Dermis blood vessel endothelial cell (primary cell): ENCODE measurements at places on chromosomes 12 and 14.

DNA sequence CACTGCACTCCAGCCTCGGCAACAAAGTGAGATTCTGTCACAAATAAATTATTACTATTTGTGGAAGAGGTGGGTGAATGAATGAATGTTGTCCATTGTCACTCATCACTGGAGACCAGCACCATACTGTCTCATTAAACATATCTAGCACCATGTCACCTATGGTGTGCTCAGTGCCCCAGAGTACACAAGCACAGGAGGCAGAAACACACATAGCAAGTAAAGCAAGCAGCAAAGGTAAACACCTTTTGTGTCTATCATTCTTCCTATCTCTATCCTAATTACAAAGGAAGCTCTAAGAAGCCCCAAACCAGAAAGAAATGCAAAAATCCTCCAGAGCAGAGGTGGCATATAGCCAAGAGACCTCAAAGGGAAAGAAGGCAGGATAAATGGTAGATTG lies 9.2 kb downstream of the ERO1A start:
- no peak for DNase-seq

GRCh38 chr12:72031066-72031465 lies 92.4 kb downstream of the TPH2 start:
- DNase-seq = no peak

DNA sequence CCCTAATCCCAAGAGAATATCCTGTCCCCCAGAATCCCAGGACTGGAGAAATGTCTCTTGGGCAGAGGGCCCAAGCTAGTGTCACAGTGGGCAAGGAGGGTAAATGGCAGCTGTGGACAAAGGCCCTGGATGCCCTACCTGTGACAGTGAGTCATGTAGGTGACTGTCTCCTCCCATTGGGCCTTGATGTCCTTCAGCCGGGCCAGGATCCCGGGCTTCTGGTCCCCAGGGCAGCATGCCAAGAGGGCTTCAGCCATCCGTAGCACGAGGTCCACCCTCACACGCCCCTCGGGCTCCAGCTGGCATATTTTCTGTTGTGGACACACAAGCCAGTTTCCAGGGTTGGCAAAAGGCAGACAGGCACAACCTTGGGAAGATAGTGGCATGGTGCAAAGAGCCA lies 48.8 kb downstream of the SYNE3 start:
- DNase-seq = no peak

DNA sequence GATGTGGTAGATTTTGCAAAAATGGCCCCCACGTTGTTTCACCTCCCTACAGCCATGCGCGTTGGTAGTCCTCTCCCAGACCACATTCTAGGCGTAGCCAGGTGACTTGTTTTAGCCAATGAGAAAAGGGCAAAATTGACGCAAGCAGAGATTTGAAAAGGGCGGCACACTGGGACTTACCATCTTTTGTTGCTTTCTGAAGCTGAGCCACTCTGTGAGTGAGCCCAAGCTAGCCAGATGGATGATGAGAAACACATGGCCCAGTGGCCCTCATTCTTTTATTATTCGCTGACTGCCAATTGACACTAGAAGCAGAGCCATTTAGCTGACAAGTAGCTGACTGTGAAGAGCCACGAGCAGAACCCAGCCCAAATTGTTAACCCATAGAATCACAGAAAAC lies 142.0 kb upstream of the GZMB start:
- DNase-seq = no peak

GRCh38 chr12:50188241-50188781 lies 21.1 kb upstream of the CERS5 start:
- DNase-seq = no peak

DNA sequence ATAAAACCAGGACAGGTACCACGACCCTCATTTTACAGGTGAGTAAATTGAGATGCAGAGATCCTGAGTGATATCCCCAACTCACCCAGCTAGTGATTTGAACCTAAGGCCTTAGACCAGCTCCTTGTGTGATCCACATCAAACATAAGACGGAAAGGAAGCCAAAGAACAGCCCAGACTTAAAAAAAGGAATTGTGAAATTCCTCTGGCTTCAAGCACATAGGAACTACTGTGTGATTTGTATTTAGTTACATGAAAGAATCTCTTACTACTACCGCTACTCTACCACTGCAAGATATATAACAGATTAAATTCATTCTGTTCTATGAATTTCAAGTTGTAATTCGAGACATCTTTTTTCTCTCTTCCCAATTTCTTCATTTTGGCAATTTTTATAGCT lies 10.5 kb downstream of the E2F7 start:
- no peak for DNase-seq

DNA sequence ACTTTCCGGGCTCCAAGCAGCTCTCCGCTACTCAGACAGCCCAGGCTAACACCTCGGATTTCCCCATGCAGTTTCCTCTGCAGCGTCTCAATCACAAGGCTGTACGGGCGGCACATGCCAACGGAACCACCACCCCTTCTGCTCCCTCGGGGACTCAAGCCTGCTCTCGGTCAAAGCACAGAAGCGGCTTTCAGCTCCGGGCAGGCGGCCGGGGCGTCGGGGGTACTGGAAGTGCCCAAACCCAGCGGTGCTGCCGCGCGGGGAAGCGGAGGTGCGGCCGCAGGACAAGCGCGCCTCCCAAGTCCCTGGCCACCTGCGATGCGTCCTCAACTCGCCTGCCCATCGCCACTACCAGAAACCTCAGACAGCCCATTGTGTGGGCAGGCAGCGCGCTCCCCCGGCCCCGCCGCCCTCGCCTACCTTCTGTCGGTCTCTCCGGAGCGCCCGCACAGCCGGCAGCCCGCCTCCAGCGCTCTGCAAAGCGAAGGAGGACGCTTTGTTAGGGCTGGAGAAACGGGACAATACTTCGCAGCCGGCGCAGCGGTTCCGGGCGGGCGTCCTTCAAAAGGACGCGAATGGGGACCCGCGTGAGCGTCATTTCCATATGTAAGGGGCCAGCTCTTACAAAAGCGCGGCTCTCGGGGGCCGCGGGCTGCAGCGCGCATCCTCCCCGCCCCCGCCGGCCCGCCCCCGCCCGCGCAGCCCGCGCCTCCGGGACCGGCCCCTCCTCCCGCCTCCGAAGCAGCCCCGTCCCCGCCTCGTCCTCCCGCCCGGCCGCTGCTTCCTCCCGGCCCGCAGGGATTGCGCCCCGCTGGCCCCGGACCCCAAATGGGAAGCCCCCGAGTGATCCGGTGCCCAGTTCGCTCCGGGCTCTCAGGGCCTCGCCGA lies 674 bp downstream of the NIN start:
- DNase-seq = peak; percentile 55

DNA sequence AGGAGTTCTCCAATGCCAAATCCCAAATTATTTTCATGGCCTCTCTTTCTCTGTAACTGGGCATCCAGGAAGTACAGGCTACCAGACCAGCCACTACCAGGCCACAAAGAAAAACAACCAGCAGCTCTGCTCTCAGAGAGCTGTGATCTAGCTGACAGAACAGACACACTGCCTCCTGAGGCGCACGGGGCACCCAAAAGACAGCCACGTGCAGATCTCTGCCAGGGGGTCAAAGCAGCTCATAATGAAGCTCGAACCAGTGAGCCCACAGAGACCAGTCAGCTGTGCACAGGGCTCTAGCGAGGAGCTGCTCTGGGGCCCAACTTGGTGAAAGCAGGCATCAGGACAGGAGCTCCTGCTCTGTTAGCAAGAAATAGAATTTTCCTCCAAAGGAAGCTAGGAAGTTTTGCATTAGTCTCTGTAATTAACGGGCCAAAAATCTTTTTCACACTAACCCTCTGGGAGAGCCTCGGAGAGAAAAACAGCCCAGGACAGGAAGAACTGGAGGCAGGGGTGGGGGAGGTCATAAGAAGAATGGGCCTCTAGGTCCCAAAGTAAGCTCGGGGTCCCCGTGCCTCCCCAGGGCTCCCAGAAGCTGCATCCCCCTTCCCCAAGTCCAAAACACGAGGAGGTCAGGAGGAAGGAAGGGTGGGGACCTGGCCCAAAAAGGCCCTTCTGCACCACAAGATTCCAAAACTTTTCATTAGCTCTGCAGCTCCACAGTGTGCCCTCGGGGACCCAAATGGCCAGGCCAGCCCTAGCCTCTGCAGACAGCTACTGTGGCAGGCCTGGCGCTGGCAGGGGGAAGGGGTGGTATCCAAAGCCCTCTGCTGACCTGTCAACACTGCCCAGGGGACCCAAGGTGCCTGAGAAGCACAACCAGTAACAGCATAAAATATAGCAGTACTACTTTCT lies 30.2 kb downstream of the ACTN1 start:
- DNase-seq = peak; percentile 28

DNA sequence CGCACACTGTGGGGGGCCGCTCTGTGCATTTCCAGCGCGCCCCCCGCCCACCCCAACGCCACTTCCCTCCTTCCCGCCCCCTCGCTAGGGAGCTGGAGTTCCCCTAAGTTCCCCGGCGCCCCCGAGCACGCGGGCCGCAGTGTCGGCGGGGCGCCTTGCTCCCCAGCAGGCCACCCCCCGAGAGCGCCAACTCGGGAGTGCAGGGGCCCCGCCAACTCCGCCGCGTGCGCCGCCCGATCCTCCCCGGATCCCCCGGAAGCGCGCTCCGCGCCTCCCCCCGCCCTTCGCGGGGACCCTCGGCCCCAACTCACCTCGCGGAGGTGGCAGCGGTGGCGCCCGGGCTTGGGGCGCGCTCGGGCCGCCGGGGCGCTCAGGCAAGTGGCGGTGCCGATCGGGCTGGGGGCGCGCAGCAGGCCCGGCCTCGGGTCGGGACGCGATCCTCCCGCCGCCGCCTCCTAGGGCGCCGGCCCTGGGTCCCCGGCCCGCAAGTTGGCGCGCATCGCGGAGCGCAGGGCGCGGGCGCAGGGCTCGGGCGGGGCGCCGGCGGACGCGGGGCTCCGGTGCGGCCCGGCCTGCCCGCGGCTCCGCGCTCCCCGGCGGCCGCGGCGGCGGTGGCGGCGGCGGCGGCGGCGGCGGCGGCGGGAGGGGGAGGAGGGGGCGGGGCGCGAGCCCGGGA lies at the start of gene NCOR2:
Gene NCOR2 (minus strand): TSS at position 616 of the 676 bp plus-strand sequence. CDS start 72,361 bp downstream, outside the sequence.
- DNase-seq = no peak

GRCh38 chr12:124531281-124531745 lies 36.1 kb downstream of the NCOR2 start:
- no peak for DNase-seq

- no peak for DNase-seq
Observed at GRCh38 chr12:62844915-62845314, 90.0 kb downstream of the PPM1H start.

DNA sequence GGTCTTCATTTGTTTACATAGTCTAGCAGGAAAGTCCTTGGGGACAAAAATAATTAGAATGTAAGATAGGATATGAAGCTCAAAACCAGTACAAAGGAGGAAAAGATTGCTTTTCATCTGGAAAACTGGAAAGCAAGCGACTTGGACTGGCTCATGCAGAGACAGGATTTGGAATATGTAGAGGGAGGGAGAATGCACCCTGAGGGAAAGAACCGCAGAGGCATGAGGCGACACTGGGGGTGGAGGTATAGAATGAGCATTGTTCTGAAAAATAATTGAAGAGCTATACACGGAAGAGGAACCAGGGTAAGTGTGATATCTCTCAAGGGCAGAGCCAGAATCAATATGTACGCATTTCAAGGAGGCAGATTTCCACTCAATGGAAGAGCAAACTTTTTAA lies 85.5 kb downstream of the PLEKHG3 start:
- DNase-seq = no peak

- no peak for DNase-seq
Observed at GRCh38 chr12:46351886-46352650, 20.5 kb downstream of the SLC38A2 start.

DNA sequence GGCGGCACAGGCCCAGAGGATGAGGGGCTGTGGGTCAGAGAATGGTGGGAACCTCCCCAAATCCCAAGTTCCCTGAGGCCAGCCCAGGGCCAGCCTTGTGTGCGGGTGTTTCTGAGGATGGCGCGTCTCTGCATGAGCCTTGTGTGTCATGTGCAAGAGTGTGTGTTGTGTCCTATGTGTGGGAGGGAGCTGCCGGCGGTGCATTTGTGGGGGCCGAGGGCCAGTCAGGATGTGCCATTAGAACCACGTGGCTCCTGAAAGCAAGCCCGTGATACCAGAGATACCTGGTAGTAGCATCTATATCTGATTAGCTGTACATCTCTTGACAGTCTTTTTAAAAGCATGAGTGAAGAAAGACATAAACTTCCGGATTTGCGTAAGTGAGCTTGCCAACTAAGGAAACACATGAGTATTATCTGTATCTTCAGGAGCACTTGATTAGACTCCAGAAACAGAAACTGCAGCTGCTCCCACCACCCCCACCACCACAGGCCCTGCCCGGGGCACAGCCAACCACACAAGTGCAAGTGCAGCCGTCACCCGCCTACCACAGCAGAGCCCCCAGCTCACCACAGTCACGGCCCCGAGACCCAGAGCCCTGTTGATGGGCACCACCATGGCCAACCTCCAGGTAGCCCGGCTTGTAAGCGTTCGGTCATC lies 19.2 kb downstream of the DDX51 start:
- DNase-seq = no peak

DNA sequence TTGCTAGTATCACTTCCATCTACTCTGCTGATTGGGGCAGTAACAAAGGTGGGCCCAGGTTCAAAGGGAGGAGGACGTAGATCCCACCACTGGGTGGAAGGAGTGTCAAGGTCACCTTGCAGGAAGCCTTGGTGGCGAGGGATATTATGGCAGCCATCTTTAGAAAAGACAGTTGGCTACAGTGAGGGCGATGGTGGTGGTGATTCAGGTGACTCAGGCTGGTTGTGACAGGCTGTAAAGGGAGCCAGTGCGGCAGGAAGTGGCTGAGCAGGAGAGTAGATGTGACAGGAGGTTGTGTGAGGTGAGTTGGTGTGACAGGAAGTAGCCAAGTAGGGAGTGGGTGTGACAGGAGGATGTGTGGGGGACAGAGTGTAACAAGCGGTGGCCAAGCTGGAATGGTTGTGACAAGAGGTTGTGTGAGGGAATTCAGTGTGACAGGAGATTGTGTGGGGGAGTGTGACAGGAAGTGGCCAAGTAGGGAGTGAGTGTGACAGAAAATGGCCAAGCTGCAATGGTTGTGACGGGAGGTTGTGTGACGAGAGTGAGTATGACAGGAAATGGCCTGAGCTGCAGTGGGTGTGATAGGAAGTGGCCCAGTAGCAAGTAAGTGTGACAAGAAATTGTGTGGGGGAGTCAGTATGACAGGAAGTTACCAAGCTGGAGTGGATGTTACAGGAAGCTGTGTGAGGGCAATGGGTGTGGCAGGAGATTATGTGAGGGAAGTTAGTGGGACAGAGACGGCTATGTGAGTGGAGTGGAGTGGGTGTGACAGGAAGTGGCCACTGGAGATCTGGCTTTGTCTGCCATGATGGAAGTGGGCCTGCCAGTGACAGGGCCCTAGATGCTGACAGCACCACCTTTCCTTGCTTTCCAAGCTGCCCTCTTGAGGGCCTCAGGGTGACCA lies 136.5 kb upstream of the MYL2 start:
- DNase-seq = no peak

- no peak for DNase-seq
Observed at GRCh38 chr12:129184127-129184928, 331.1 kb downstream of the GLT1D1 start.

GRCh38 chr12:89351489-89352241 lies 636 bp downstream of the DUSP6 start:
- peak; percentile 59 for DNase-seq

GRCh38 chr12:9052610-9053009 lies 63.1 kb downstream of the A2M start:
- no peak for DNase-seq

GRCh38 chr14:94054936-94055335 lies 26.1 kb downstream of the DDX24 start:
- no peak for DNase-seq
